ENCODE measurements at places on chromosomes 13 and 19. TPM values are rescaled to one million over a fixed set of nuclear protein-coding genes. Genes with fewer than 3 reads are reported as not detected.

The FFAR3 gene
- 0.24 TPM for total RNA-seq

The FBXW9 gene
- 8.1 TPM for total RNA-seq

The ZNF497 gene
- total RNA-seq: 5.0 TPM

The APOE gene
- total RNA-seq: 256 TPM

The TINCR gene
- total RNA-seq: 5.7 TPM

The MED4 gene
- total RNA-seq: 35.1 TPM

The ACER1 gene
- not detected for total RNA-seq

The TEX101 gene
- total RNA-seq: not detected

The KLK7 gene
- not detected for total RNA-seq

The PRR20E gene
- total RNA-seq: not detected

The LIM2 gene
- total RNA-seq: not detected

The PPP1R12C gene
- total RNA-seq: 99.6 TPM

The ZNF888 gene
- total RNA-seq: 3.2 TPM

The PSG11 gene
- not detected for total RNA-seq

The RPS28 gene
- 840 TPM for total RNA-seq

The ISYNA1 gene
- 18.1 TPM for total RNA-seq

The CIRBP gene
- total RNA-seq: 1,348 TPM

The RFPL4A gene
- total RNA-seq: not detected

The LRRC4B gene
- total RNA-seq: 2.4 TPM

The SMIM17 gene
- total RNA-seq: 0.29 TPM

The GRIN2D gene
- total RNA-seq: 1.4 TPM

The ZNF586 gene
- total RNA-seq: 16.9 TPM

The C19orf38 gene
- total RNA-seq: 26.2 TPM

The SPRED3 gene
- 2.1 TPM for total RNA-seq

The PGLYRP2 gene
- not detected for total RNA-seq

The ZNF699 gene
- 6.8 TPM for total RNA-seq

The ZNF93 gene
- 3.4 TPM for total RNA-seq

The ANKLE1 gene
- total RNA-seq: 1.5 TPM

The ZNF100 gene
- 33.5 TPM for total RNA-seq

The CFD gene
- 322 TPM for total RNA-seq

The POGLUT2 gene
- total RNA-seq: 4.7 TPM

The NCAN gene
- not detected for total RNA-seq

The LRRC63 gene
- 0.66 TPM for total RNA-seq

The POSTN gene
- total RNA-seq: 55.5 TPM

The MFSD12 gene
- 178 TPM for total RNA-seq

The PRKCG gene
- 1.0 TPM for total RNA-seq

The EFNB2 gene
- 45.7 TPM for total RNA-seq

The SULT2B1 gene
- total RNA-seq: 16.7 TPM

The ZNF302 gene
- 28.9 TPM for total RNA-seq

The KCTD4 gene
- not detected for total RNA-seq

The TUBGCP3 gene
- 36.8 TPM for total RNA-seq

The ZNF486 gene
- total RNA-seq: 5.2 TPM

The FEM1A gene
- 16.2 TPM for total RNA-seq

The DAND5 gene
- not detected for total RNA-seq

The CYP4F2 gene
- total RNA-seq: 0.40 TPM

The CBLC gene
- 10.5 TPM for total RNA-seq

The CXCL17 gene
- total RNA-seq: 78.4 TPM

The OLFM4 gene
- 0.69 TPM for total RNA-seq

The ZNF570 gene
- 9.5 TPM for total RNA-seq

The PLIN4 gene
- total RNA-seq: 1.8 TPM

The IGSF23 gene
- total RNA-seq: not detected

The RGS9BP gene
- total RNA-seq: 2.8 TPM

The CACNG6 gene
- total RNA-seq: 11.5 TPM

The UQCR11 gene
- 85.4 TPM for total RNA-seq

The PLA2G4C gene
- total RNA-seq: 39.8 TPM

The MCEMP1 gene
- 22.0 TPM for total RNA-seq

The FPR1 gene
- total RNA-seq: 91.3 TPM

The ZSCAN1 gene
- total RNA-seq: not detected

The FREM2 gene
- total RNA-seq: 7.8 TPM

The HSH2D gene
- total RNA-seq: 5.9 TPM
